ENCODE measurements at places on chromosomes 4 and X.

DNA sequence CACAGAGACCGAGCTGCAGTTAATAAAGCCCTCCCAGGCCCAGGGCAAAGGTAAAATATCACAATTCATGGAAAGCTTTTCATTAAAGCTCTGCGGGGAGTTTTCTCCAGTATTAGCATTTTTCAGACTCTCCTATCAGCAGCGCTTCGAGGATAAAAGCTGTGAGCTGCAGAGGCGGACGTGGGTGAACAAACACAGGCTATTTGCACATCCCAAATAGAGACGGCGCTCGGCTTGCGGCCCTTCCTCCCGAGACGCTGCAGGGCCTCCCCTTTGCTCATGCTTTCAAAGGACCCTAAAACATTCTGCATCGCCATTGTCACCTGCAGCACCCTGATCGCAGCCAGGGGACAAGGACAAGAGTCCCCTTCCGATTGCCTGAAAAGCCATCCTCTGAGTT, 97.3 kb downstream of the SORCS2 start:
- no peaks in the 10 kb centered on the region for H3K4me1 ChIP-seq
- H3K27ac ChIP-seq: no peak overlapping the region
- H3K36me3 ChIP-seq: no peaks in the 10 kb centered on the region
- H3K27me3 ChIP-seq: no peaks in the 10 kb centered on the region
- DNase-seq: no peak
- H3K4me3 ChIP-seq: no peak overlapping the region

DNA sequence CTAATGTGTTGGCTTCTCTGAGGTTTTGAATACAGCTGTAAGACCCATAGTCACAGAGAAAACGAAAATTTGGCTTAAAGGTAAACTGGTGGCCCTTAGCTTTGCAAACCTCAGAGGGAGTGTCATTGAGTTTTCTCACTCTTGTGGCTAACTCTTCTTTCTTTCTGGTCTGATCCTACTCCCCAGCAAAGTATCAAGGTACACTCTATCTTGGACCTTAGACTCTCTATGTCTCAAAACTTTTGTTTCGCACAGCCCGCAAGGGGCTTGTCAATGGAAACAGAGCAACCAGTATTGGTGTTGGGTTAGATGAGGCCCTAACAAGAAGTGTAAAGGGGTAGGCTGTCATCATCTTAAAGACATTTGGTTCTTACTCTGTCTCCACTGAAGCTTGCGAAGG, 19.8 kb downstream of the APOO start:
- H3K27ac ChIP-seq: no peak overlapping the region
- no peak overlapping the region for H3K4me3 ChIP-seq
- H3K4me1 ChIP-seq: no peaks in the 10 kb centered on the region
- H3K27me3 ChIP-seq: no peaks in the 10 kb centered on the region
- H3K36me3 ChIP-seq: no peaks in the 10 kb centered on the region

DNA sequence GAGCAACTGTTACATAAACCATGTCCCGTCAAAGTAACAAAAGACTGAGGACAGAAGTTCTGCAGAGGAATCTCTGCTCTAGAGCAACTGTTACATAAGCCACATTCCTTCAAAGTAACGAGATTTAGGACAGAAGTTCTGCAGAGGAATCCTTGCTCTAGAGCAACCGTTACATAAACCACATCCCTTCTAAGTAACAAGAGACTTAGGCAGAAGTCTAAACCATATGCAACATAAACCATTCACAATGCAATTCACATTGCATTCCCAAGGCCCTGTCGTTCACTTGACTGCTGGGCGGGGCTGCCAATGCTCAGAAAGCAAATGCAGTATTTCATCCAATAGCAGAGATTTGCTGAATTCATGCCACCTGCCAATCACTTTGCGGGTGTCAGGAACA, 124.4 kb upstream of the PUDP start:
- H3K27ac ChIP-seq: no peak overlapping the region
- no peaks in the 10 kb centered on the region for H3K4me1 ChIP-seq
- DNase-seq: no peak
- no peak overlapping the region for H3K4me3 ChIP-seq
- no peaks in the 10 kb centered on the region for H3K36me3 ChIP-seq

DNA sequence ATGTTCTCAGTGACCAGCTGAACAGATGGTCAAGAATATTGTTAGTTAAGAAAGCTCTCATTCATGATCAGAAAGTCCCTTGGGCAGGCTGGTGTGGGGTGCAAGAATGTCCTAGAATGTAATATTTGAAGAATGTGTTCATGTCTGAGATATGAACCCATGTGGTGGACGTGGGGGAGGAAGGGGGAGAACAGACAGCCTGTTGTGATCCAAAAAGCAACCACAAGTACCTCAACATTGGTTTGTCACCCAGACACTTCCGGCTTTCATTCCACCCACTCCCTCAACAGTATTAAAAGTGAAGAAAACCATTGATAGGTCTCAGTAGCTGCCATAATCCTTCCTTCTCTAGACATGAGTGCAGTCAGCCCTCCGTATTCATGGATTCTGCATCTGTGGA, 82.2 kb downstream of the MAML3 start:
- no peaks in the 10 kb centered on the region for H3K27me3 ChIP-seq
- no peaks in the 10 kb centered on the region for H3K4me1 ChIP-seq
- no peaks in the 10 kb centered on the region for H3K36me3 ChIP-seq
- H3K27ac ChIP-seq: no peak overlapping the region

- no peaks in the 10 kb centered on the region for H3K27me3 ChIP-seq
- no peak for DNase-seq
- H3K27ac ChIP-seq: peak overlapping the region; percentile 20
- H3K4me1 ChIP-seq: peaks cover 71% of the 10 kb centered on the region
- H3K4me3 ChIP-seq: no peak overlapping the region
These were observed 23.3 kb downstream of the PPARGC1A start for GRCh38 chr4:23866450-23867075.

DNA sequence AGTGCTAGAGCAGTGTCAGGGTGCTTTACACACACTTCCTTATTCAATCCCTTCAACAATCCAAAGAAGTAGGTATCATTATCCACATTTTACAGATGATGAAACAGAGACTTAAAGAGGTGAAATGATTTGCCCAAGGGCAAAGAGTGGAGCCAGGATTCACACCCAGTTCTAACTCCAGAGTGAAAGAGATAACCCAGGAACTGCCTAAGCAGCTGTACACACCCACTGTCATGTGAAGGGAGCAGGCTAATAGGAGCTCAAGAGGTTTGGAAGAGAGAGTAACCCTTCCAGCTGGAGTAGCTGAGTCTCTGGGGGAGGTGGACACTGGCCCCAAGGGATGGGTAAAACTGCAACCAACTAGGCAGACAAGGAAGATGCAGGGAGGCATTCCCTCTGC, 92.5 kb downstream of the FBXL5 start:
- H3K4me3 ChIP-seq: no peak overlapping the region
- no peaks in the 10 kb centered on the region for H3K36me3 ChIP-seq
- no peak for DNase-seq

DNA sequence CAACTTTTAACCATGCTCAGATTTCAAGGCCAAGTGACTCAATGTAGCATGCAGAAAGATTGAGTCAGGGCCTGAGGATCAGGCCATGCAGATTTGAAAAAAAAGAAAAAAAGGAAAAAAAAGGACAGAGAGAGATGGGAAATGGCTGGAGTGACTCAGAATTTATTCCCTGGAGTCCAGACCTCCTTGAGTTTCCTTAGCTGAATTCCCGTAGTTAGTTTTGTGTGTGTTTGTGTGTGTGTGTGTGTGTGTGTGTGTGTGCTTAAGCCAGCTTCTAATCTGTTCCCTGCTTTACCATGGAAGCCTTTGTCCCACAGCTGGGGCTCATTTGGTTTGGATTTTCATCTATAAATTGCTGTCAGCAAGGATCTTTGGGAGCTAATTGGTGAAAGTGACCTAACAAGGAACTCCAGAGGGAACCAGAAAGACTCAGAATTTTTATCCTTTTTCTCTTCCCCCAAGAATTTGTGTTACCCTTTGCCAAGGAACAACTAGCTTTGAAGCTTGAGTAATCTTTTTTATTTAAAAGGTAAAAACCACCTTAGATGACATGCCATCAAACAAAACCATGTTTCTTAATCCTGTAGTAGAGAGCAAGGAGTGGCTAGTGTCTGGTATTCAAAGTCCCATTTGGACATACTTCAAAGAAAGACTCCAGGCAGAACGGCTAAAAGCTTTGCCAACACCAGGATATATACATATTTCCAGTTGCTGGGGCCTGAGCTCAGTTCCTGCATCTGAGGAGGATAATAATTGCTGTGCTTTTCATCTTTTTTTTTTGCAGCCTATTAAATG, 109.0 kb upstream of the DDIT4L start:
- H3K4me3 ChIP-seq: no peak overlapping the region
- H3K27ac ChIP-seq: peak overlapping the region; percentile 63
- no peak for DNase-seq
- H3K36me3 ChIP-seq: no peaks in the 10 kb centered on the region
- H3K4me1 ChIP-seq: peaks cover 78% of the 10 kb centered on the region

- H3K36me3 ChIP-seq: no peaks in the 10 kb centered on the region
- no peaks in the 10 kb centered on the region for H3K27me3 ChIP-seq
- H3K4me3 ChIP-seq: no peak overlapping the region
- no peak overlapping the region for H3K27ac ChIP-seq
- no peaks in the 10 kb centered on the region for H3K4me1 ChIP-seq
- no peak for DNase-seq
These were observed 385.6 kb upstream of the ADGRL3 start for GRCh38 chr4:60814549-60814948.
